ENCODE measurements at places on chromosomes 4 and X. TPM values are rescaled to one million over a fixed set of nuclear protein-coding genes. Genes with fewer than 3 reads are reported as not detected.

- no peak for DNase-seq
Observed at GRCh38 chrX:68751372-68751771, 77.4 kb upstream of the EFNB1 start.

DNA sequence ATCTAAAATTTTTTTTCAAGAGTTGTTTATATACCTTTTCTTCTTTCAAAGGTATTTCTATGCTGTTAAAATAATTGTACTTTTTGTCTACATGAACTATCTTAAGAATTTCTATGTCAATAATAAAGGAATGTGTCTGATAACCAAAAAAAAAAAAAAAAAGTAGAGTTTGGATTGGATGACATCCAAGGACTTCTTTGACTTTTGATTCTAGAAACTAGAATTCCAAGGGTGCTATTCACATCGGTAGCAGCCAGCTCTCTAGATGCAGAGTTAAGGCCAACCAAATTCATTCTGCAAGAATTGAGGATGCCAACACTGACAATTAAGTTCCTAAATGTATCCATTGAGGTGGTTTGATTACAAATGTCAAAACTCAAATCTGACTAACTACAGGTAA is 42.0 kb upstream of the PRKG2 start:
- no peak for DNase-seq

DNA sequence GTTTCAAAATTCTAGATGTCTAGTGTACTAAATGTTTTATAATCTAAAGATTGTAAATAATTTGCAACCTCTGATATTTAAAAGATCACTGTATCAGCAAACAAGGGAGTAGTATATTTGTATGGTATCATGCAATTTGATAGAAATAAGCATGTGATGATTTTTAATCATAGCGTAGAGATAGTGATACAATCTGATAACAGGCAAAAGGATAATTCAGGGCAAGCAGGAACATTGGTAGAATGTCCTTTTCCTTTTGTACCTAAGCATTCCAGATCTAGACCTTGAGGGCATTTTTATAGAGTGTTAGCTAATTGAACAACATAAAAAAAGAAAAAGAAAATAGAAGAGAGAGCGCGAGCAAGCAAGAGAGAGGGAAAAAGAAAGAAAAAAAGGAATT is 1.4 kb downstream of the ANK2 start:
- no peak for DNase-seq

The MBNL3 gene
- 6.9 TPM for total RNA-seq

- no peak for DNase-seq
Observed at GRCh38 chr4:76470064-76470463, 35.0 kb downstream of the SHROOM3 start.

GRCh38 chrX:50805276-50805675 is 8.7 kb downstream of the SHROOM4 start:
- no peak for DNase-seq

DNA sequence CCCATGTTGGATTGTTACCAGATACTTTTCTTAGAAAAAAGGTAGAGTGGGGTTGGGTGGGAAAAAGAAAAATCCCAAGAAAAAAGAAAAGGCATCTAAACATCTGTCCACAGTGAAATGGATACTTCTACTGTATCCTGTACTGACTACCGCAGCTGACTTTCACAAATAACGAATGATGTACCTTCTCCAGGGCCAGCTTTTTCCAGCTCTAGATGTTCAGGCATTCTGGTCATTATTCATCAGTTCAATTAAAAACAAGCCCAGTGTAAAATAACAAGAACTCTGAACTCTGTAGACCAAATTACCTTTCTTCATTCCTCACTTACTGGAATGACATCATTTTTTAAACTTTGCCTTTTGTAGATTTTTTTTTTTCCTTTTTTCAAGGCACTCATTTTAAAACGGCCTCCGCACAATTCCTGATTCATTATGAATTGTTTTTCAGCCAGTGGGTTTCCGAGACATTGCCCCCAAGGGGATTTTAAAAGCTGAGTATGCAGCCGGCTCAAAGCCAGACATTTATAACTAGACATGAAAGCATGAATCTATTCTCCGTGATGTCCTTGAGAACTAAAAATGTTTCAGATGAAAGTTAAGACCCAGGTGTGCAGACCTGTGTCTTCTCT is 113.5 kb downstream of the PRKX start:
- no peak for DNase-seq

- no peak for DNase-seq
Observed at GRCh38 chrX:22392133-22392948, 119.6 kb downstream of the CBLL2 start.

GRCh38 chr4:67869580-67870190 is 14.1 kb downstream of the TMPRSS11D start:
- no peak for DNase-seq

DNA sequence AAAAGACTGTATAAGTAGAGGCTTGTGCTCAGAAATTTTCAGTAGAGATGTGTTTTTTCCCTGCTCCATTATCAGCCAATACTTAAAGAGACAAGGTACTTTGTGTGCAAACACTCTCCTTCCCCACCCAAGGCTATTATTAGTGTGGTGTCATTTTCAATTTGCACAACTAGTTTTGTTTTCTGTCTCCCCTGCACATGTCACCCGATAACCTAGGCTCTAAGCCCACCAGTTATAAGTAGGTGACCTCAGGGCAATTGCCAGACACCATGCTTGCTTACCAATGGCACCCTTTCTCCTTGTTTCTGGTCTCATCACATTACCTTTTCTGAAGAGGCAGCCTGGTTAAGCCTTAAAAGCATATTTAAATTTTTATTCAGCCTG is 8.0 kb upstream of the GUCY1A1 start:
- DNase-seq: no peak

The NRK gene
- not detected for total RNA-seq

GRCh38 chr4:133127500-133127899 is 21.6 kb upstream of the PCDH10 start:
- DNase-seq: no peak

The FAM9B gene
- not detected for total RNA-seq

- no peak for DNase-seq
Observed at GRCh38 chrX:153565996-153566580, 32.9 kb downstream of the CCNQ start.

- no peak for DNase-seq
Observed at GRCh38 chr4:108777388-108777787, 14.5 kb upstream of the ETNPPL start.

DNA sequence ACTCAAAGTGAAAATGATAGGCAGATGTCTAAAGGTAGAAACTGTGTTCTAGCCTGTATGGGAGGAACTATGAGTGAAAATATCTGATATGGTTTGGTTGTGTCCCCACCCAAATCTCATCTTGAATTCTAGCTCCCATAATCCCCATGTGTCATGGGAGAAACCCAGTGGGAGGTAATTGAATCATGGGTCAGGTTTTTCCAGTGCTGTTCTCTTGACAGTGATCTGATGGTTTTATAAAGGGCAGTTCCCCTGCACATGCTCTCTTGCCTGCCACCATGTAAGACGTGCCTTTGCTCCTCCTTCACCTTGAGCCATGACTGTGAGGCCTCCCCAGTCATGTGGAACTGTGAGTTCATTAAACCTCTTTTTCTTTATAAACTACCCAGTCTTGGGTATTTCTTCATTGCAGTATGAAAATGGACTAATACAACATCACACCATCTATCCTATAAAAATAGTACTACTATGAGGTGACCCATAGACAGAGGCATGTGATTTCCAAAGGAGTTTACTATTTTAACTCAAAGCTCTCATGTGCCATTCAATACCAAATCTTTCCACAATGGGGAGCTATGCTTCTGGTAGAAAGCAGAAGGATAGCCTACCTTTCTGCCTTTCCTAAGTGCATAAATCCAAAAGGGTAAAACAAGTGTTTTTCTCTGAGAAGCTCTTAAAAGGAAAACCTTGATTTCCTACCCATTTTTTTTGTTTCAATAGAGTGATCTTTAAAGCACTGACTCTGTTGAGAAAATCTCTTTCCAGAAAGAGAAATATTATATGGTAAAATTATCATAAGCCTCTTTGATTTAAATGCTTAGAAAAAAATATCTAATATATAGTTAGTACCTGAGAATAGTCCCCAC is 38.8 kb downstream of the SEC31A start:
- no peak for DNase-seq

DNA sequence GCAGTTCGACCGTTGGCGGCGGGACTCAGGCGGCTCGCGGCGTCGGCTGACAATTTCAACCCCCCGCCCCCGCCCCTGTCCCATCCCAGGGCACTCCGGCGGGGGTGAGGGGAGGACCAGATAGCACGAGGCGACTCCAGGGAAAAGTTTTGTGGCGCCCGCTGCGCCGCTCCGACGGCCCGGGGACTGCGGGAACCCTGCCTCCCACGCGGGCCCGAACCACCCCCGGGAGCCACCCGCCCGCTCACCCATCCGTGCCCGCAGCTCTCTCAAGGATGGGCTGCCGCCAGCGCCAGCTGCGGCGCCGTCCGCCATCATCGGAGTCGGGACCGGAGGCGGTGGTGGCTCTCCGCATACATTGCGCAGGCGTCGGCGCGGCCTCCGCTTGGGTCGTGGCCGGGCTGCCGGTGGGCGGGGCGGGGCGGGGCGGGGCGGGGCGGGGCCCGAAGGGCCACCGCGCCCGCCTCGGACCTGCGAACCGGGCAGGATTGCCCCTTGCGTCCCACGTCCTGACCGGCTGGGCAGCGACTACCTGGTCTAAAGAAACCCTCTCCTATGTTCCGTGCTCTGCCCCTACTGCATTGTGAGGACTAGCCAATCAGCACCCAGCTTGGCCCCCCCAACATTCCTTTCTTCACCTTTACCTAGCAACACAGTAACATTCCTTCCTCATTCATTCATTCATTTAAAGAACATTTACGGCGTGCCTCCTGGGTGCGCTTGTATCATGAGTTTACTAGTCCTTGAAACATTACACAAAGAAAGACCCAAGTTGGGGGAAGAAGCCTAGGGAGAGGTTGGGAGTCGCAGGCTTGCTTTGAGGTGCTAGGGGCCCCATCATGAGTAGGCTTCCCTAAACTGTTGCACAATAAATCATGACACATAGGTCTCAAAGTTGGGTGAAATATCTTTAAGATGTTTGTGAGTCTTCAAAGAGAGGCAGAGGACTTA is at the start of gene MAP7D3:
Gene MAP7D3 (minus strand): TSS at position 360 of the 951 bp plus-strand sequence. CDS start 42 bp downstream, at position 318.
- peak; percentile 66 for DNase-seq

- DNase-seq: no peak
Observed at GRCh38 chr4:40507977-40508376, 121.7 kb downstream of the RBM47 start.

The BEX2 gene
- 16.4 TPM for total RNA-seq

GRCh38 chr4:85883180-85883579 is 408.2 kb downstream of the ARHGAP24 start:
- no peak for DNase-seq

DNA sequence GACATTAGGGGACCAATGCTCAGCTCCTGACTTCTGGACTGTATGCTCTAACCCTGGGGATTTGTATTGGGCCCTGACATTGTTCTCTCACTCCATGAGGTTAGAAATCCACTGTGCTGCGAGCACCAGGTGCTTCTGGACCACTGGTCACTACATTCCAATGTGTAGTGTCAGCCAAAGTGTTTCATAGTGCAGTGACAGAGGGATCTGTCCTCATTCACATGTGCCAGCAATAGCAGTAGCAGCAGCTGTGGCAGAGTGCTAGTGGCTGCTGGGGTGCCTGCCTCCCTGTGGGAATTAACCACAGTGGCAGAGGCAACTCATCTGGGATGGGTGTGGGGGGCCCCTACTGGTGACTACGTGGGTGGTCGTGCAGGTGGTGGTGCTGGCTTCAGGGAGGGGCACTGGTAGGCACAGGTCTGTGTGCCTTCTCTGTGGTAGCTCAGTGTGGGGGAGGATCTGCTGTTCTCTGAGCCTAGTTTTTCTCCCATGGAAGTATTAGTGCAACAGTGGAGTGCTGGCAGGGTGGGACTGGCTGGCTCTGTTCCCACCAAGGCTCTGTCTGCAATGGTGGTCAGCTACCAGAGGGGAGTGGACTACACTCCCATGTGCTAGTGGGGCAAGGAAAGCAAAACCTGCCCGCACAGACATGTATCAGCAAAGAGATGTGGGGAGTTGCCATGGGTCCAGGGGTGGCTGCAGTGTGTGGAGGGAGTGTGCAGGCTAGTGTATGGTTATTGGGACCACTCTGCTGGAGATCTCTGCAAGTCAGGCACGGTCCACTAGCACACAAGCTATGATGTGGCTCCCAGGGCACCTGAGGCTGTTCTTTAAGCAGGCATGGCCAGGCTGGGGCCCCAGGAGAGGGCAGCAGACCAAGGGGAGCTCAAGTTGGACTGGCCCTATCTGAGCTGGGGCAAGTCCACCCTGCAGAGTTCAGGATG is 78.5 kb downstream of the SCLT1 start:
- no peak for DNase-seq

GRCh38 chr4:149291463-149291862 is 524.2 kb downstream of the IQCM start:
- DNase-seq: no peak

- DNase-seq: no peak
Observed at GRCh38 chrX:132119821-132120515, 7.9 kb downstream of the FRMD7 start.

GRCh38 chr4:119580293-119580692 is 48.3 kb downstream of the PDE5A start:
- no peak for DNase-seq

GRCh38 chrX:129772796-129773431 is 6.8 kb upstream of the SASH3 start:
- peak; percentile 67 for DNase-seq

The CTAG1B gene
- not detected for total RNA-seq

GRCh38 chr4:104575278-104575677 is 80.6 kb upstream of the CXXC4 start:
- no peak for DNase-seq

DNA sequence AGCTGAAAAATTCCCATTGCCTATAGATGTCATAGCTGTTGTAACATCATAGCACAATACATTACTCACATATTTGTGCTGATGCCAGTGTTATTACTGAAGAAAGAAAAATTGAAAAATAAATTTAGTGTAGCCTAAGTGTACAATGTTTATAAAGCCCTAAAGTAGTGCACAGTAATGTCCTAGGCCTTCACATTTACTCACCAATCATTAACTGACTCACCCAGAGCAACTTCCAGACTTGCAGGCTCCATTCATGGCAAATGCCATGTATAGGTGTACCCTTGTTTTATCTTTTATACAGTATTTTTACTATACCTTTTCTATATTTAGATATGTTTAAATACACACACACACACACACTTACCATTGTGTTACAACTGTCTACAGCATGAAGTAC is 265.4 kb upstream of the MAGEB18 start:
- DNase-seq: no peak

DNA sequence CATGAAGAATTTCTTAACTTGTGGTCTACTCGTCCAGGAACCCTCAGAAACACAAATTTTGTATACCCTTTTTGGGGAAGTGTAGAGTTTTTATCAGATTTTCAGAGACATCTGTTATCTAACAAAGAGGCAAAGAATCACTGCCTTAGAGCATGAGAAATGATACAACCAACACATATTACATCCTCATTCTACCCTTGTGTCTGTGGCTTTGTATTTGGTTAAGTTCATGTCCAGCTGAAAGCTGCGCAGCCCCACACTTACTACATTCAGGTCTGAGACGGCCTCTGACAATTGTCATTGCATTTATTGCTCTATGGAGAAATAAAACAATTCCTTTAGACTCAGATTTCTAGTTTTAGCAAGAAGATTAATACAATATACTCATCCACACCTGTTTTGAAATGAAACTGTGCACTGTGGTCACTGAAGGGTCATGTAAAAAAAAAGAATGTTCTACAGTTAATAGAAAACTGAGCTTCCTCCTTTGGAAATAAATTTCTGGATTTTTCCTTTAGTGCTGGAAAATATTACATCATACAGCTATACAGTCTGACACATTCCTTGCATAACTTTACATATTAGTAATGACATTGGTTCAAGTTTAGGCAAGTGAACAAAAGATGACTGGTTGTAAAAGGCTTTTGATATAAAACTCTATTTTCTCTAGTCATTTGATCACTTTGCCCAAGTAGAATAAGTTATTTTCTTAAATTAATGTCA is 39.8 kb downstream of the GLRB start:
- no peak for DNase-seq

The CXCR3 gene
- 6.8 TPM for total RNA-seq

The MRFAP1L1 gene
- 23.1 TPM for total RNA-seq

Measured in activated naive CD4-positive, alpha-beta T cell treated with anti-CD3 and anti-CD28 coated beads, Interleukin-2, amount 50 U/mL, for 72 hours (primary cell).